Stimulated activated CD4-positive, alpha-beta T cell treated with anti-CD3 and anti-CD28 coated beads, Interleukin-1b, Interleukin-23, amount 100 ng/mL, for 48 hours (primary cell): ENCODE measurements at places on chromosomes 6 and 20.
A peak's percentile ranks its signal among the peaks of the same experiment; 100 is the strongest.

GRCh38 chr20:9300080-9300479 is 214.3 kb upstream of the LAMP5 start:
- no peak for DNase-seq

DNA sequence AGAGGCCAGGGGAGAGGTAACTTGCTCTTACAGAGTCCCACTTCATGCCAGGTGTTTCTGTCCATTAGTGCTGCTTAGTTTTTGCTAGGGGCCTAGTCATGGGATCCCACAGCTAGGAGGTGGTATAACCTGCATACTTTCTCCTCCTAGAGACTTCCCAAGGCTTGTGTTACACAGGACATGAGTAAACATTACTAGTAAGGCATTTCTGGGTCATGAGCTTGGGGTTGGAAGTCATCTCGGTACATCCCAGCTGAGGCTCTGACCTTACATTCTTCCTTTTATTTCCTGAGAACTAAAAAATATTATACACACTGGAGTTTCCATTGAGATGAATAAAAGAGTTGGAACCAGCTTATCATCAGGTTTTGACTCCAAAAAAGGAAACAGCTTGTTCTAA is 20.9 kb upstream of the PNPLA1 start:
- DNase-seq, result no peak

DNA sequence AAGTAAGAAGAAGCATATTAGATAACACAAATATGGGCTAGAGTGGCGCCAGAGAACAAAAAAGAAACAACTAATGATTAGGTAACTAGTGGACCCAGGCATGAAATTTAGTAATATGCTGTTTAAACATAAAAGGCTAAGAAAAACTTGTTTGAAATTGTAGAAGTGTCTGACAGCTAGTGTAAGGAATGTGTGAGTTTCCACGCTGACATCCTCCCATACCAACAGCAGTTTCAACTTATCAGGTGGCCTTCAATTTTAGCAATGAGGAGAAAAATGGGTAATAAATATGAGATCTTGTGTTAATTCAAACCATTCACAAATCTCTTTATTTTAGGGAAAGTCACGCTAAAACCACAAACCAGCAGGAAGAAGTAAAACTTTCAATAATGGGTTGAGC is 440.2 kb upstream of the FLRT3 start:
- no peak for DNase-seq

DNA sequence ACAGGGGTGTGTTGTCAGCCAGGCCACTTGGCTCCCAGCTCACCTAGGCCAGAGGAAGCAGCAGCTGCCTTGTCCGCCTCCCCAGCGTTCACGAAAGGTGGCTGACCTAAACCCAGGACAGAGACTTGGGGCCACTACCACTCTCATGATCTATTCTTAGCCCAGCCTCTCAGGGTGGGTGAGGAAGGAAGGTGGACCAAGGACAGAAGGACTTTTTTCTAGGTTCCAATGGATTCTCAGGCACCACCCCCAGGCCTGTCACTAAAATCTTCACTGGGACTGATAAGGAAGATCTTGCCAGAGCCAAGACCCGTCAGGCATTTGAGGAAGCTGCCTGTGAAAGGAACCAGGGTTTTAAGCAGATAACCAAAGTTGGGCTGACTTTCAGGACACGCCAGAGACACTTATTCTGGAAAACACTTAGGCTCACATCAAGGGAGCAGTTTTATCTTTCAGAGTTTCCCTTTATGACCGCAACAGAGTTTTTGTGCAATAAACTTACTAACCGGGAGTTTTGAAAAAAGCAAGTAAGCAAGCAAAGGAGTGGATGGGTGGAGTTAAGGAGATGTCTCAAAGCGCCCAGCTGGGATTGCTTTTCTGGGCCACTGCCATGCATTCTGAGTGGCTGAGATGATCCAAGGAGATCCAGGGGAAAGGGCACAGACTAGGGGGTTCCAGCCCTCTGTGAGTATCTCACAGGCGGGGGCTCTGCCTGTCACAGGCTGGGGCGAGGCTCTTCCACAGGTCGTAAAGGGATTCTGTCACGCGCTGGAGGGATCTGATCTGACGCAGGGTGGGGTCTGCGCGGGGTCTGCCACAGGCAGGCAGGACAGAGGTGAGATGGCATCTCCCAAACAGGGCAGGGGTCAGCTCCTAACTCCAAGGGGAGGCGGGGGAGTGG is 989 bp downstream of the FITM2 start:
- no peak for DNase-seq

- DNase-seq, result no peak
Measured at GRCh38 chr6:167739721-167740475, 86.8 kb upstream of the AFDN start.

DNA sequence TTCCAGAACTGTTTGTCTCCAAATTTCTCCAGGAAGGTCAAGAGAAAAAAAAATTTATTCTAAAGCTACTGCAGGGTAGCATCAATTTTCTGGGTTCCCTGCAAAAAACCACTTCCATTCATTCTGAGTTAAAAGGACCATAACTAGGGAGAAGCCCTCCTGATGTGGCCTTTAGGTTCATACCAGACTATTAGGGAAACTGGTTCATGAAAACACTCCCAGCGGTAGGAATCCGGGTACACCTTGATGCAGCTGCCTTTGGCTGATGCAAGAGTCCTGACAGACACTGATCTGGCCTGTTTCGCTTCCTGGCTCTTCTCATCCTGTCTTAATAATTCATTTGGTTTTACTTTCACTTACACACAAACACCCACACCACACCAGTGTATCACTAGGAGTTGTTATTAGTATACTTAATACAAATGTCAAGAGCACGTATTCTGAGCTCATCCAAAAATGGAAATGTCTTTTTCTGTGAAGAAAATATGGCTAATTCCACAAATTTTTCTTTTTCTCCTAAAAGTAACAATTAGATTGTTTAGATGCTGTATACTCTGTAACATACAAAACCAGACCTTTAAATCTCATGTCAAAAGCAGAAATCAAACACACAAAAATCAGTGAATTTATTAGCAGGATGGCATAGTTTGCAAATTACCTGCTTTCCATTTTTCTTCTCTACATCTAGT is 38.4 kb upstream of the ARHGAP18 start:
- peak; percentile 67 for DNase-seq

- peak; percentile 91 for DNase-seq
Measured at GRCh38 chr6:149316740-149317643, 520 bp upstream of the TAB2 start.

GRCh38 chr6:85493389-85493788 is 43.5 kb downstream of the NT5E start:
- no peak for DNase-seq

GRCh38 chr6:4030669-4031068 is 48.3 kb downstream of the FAM217A start:
- DNase-seq, result no peak

DNA sequence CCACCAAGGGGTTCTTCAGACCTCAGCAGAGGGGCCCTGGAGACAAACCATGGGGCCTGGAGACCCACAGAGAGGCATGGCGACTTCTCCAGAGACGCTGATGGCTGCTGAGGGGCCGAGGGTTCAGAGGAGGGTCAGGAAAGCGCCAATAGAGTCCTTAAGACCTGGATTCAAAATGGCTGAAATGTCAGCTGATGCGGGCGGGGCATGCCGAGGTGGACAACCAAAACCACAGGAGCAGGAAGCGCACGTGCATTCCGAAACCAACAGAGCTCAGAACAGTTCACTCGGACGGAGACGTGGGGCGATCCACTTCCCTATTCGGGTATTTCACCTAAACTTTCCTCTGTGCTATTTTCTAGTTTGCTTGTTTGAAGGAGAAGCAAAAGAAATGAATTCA is 99.9 kb upstream of the RIN2 start:
- DNase-seq, result no peak

GRCh38 chr20:8127553-8128255 is 4.4 kb upstream of the PLCB1 start:
- peak; percentile 5 for DNase-seq

GRCh38 chr20:62595491-62595890 is 46.8 kb upstream of the SLCO4A1 start:
- DNase-seq, result no peak

GRCh38 chr6:128932061-128932460 is 49.1 kb downstream of the LAMA2 start:
- DNase-seq, result no peak

GRCh38 chr20:34096699-34097444 is 15.2 kb downstream of the EIF2S2 start:
- no peak for DNase-seq

GRCh38 chr20:46690219-46691106 is 1.2 kb upstream of the TP53RK start:
- no peak for DNase-seq

DNA sequence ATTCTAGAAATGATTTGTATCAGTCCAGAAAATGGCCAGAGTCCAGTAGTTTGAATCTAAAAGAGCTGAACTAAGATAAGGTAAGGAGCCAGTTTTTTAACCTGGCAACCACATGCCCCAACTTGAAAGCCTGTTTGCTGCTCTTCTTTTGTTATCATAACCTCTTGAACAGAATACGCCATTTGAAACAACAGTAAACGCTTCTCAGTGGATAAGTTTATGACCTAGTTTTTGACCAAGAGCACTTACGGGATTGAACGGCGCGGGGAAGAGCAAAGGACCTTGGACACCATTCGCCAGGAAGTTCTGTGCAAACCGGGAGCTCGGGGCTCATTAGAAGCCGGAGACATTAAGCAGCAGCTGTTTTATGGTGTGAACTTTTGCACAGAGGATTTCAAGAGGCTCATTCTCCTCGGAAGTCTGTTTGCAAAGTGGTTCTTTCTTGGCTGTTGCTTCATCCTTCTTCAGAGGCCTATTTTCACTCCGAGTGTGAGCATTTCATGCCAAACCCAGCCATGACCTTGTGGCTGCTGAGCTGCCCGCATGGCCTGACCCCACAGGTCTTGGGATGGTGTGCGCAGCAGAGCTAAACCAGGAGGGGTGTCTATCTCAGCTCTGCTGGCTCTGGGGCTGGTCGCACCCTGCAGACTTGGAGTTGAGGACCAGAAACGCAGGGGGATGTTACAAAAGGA is 215.1 kb downstream of the SOX4 start:
- DNase-seq, result no peak

GRCh38 chr6:2979819-2980464 is 8.6 kb upstream of the SERPINB6 start:
- DNase-seq, result no peak

- no peak for DNase-seq
Measured at GRCh38 chr6:40543146-40543545, 44.0 kb downstream of the LRFN2 start.
